GOT3 (cell line): ENCODE measurements at places on chromosomes 16 and 17.

DNA sequence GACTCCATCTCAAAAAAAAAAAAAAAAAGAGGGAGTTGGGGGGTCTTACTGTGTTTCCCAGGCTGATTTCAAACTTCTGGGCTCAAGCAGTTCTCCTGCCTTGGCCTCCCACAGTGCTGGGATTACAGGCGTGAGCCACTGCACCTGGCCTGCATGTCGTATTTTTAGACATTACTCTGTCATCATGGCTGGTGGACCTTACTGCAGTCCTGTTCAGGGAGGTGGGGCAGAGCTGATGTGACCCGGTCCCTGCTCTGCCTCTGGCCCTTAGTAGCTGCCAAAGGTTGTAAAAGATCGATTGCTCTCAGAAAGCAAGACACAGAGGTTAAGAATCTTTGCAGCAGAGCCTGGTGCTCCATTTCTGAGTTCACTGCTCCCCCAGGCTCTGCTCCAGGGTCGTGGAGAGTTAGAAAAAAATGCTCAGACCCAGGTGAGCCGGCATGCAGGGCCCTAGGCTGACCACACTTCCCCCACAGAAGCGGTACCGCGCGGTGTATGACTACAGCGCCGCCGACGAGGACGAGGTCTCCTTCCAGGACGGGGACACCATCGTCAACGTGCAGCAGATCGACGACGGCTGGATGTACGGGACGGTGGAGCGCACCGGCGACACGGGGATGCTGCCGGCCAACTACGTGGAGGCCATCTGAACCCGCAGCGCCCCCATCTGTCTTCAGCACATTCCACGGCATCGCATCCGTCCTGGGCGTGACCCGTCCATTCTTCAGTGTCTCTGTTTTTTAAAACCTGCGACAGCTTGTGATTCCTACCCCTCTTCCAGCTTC is 7.1 kb upstream of the LASP1NB start:
- no peak for DNase-seq

- no peak for DNase-seq
Observed at GRCh38 chr17:32458371-32458770, 14.1 kb downstream of the PSMD11 start.

DNA sequence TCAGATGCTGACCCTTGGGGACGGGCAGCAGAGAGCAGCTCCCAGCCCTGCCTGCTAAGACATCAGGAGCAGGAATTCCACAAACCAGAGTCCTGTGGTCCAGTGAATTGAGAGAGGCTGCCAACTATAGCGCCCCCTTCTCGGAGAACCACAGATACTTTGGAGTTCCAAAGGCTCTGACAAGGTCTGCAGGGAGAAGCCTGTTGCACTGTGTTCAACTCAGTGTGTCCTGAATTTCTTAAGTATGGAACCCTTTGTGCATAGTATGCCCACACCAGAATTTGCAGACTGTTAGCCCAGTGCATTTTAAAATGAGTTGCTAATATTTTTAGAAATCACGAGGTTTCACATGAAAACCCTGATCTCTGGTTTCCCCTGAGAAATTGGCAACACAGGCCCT is 223.4 kb downstream of the KATNIP start:
- DNase-seq = no peak

- no peak for DNase-seq
Observed at GRCh38 chr17:81831563-81831956, 1.5 kb downstream of the MCRIP1 start.

GRCh38 chr16:1436731-1437355 is 6.0 kb downstream of the PERCC1 start:
- no peak for DNase-seq

- no peak for DNase-seq
Observed at GRCh38 chr16:2252806-2253148, 1.4 kb upstream of the ECI1 start.

DNA sequence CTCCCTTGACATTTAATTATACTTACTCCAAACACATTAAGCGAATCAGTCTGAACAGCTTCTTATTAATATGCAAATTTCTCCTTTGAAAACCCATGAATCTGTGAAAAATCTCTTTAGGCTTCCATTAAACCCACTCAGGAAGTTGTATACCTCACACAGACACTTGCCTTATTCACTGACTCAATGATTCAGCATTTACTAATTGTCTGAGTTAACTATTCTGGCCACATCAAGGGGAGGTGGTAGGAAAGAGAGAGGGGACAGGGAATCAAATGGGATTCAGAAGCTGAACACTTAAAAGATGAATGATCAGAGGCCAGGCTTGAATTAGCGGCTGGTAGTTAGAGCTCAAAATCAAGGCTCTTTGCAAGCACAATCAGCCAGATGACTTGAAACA is 70.0 kb downstream of the HS3ST3A1 start:
- DNase-seq = no peak

GRCh38 chr16:46717692-46718091 is 28.2 kb downstream of the ORC6 start:
- no peak for DNase-seq

- DNase-seq = no peak
Observed at GRCh38 chr16:6012716-6013115, 915.1 kb upstream of the EEF2KMT start.

GRCh38 chr16:81424771-81425170 is 19.8 kb upstream of the CMIP start:
- no peak for DNase-seq

GRCh38 chr17:59376506-59376905 is 45.1 kb downstream of the YPEL2 start:
- no peak for DNase-seq

DNA sequence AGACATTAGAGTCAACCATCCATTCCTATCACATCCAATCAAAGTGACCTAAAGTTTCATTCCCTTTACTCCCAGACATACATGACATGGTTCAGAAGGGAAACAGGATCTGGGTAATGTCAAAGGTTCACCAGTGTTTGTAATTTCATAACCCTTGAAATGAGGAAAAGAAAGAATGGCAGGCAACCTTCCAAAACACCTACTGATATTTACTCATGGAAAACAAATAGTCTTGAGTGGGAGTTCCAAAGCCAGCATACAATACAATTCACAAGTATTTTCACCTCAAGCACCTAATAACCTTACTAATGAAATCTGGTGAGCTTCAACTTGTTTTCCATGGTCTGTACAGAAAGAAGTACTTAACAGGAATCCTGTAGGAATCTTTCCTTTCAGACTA is 72.5 kb upstream of the AXIN2 start:
- DNase-seq = no peak

- DNase-seq = no peak
Observed at GRCh38 chr17:20116683-20117309, 107.6 kb downstream of the SPECC1 start.

GRCh38 chr17:48051283-48051682 is 3.1 kb downstream of the NFE2L1 start:
- DNase-seq = no peak

- DNase-seq = no peak
Observed at GRCh38 chr17:4023220-4023619, 59.0 kb upstream of the ATP2A3 start.

DNA sequence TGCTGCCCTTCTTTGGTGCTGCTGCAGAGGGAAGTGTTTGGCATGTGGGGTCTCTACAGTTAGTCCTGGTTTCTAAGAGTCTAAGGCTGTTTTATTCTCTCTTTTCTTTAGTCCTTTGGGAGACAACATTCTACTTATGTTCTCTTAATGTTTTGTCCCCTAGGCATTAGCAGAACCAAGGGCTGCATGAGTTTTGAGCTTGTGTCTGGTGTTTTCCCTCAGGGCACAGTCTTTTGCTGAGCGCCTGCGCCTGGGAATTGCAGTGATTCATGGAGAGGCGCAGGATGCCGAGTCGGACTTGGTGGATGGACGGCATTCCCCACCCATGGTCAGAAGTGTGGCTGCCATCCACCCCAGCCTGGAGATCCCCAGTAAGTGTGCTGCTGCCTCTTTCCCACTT is 41.1 kb upstream of the SLC5A10 start:
- no peak for DNase-seq
